LoVo (cell line): ENCODE measurements at places on chromosomes 1 and 21.

DNA sequence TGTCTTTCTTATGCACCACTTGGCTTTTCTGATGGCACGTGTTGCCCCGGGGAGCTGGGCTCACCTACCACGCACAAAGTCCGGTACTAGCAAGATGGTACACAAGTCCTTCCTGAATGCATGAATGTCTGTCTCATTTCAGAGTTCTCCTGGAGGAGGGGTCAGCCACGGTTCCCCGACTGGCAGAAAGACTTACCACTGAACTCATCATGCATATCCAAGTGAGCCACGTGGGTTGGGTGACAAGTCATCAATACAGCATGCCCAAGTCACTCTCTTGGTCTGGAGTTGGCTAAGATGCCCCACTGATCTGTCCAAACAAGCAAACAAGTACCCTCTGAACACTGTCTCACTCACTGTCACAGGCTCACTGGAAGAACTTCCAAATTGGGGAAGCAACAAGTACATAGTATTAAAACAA is 28.6 kb upstream of the MX1 start:
- DNase-seq, result no peak

- DNase-seq, result no peak
These were observed 4.7 kb downstream of the RAB29 start for GRCh38 chr1:205770618-205771017.

DNA sequence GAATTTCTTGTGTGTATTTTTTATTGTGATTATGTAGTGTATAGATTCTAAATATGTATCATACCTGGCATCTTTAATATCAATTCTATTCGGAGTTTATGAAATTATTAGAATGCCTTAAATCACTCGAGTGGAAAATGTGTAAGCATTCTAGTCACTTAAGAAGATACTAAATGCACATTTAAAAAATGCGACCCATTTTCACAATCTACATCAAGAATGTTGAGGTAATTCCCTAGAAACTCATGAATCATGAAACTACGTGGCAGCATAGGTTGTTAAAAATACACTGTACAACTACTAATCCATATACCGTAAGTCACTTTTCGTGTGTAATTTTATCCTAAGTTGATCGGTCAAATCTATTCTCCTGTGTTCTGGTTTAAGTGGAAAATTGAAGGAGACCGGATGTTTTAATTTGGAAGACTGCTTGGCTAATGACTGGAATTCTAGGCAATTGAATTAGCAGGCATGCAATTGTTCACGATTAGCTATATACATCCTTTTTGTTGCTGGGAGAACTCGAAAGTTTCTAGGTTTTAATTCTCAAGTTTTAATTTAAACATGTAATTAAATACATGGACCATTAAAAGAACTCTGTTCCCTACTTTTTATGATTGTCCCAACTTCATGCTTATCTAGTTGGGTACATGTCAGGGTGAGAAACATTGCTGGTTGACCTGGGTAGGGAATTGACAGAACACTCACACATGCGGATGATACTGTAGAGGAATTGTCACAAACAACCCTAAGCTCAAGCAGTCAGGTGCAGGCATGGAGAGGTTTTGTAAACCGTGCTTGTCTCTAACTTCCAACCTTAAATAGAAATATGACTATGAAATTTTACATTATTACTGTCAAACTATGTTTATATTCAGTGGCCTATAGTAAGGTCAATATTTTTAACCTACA is 6.6 kb downstream of the ZBTB18 start:
- DNase-seq, result no peak

- DNase-seq, result no peak
These were observed 83.9 kb upstream of the BMP8A start for GRCh38 chr1:39407510-39407895.

DNA sequence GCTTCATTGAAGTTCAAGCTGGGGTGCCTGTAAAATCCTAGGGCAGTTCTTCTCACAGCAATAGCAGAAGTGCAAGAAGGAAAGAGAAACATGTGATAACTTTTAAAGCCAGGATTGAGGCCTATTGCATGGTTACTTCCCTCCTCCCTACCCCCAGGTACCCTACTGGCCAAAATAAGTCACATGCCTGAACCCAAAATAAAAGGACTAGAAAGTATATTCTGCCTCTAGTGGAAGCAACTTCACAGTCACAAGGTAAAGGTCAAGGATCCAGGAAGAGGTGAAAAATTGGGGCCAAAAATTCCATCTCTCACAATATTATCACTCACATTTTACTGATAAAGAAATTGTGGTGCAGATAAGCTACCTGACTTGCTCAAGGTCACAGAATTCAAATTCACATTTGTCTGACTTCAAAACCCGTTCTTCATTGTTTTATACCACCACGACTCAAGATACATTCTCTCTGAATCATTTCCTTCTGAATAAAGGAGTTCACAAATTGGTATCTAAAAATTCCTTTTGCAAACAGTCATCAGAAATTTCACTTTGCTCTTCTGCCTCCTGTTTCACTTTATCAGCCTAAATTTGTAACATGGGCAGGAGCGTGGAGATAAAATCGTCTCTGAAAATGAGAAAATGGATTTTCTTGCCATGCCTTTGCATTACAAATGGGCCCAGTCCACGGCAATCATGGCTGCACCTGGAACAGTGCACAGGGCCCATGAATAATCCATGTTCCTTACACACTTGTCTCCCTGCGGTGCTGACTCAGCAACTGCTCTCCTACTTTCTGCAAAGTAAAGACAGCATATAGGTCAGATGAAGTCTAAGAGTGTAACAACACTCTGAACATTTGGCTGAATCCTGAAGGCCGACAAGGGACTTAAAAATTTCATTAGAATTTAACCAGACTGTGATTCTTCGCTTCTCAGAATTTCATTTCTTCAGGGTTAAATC is 485.3 kb upstream of the NFIA start:
- no peak for DNase-seq

DNA sequence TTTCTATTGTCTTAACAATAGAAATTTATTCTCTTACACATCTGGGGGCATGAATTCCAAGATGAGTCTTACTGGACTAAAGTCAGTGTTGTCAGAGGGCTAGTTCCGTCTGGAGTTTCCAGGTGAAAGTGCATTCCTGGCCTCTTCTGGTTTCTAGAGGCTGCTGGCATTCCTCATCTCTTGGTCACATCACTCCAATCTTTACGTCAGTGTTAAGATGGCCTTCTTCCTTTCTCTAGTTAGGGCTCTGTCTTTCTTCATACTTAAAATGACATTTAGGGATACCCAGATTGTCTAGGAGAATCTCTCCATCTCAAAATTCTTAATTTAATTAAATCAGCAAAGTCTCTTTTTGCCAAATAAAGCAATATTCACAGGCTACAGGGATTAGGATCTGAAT is 13.3 kb upstream of the PDC start:
- no peak for DNase-seq

DNA sequence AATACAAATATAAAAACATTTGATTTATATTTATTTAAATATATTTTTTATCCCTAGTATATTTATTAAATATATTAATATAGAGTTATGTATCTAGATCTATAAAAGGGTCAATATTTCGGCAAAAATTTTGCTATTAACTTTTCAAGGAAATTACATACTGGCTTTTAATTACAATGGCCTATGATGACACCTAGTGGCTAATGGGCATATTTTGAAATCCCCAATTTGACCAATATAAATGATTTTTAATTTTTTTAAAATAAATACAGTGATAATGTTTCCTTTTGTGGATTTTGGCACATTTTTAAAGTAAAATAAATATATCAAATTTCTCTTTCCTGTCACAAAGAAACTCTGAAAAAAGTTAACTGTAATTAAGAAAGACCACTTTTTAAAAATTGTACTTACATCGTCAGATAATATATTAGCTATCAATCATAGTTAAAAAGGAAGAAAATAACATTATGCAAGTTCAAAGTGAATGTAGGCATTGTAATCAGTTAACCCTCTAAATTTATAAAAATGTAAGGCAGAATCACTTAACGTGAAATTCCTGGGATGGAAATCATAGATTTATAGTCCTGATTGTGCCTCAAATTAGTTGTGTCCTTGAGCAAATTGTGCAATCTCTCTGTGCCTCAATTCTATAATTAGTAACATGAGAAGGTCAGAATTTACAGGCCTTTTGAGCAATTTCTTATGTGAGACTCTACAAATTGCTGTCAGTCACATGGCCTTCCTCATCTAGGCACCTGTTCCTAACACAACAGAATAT is 25.6 kb upstream of the RGS13 start:
- DNase-seq, result peak; percentile 35

DNA sequence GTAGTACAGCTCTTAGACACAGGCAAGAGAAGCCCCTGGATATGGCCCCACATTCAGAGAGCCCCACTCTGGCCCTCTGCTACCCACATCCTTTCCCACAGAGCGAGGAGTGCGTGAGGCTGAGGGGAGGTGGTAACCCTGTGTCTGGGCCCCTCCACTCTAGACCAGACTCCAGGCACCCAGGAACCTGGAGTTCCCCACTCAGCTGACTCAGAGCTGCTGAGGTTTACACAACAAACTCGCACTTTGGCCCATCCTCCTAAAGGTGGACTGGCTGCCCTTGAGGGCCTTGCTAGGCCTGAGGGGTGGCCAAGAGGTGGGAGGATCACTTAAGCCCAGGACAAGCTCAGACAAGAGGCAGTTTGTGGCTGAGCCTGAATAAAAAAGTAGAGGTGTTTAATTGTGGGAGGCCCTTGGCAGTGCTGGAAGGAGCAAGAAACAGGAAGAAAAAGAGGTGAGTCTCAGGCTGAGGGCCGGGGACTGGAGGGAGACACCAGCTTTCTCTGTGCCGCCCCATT is 10.7 kb downstream of the MR1 start:
- peak; percentile 24 for DNase-seq

- DNase-seq, result no peak
These were observed 19.2 kb downstream of the CLDN19 start for GRCh38 chr1:42720868-42721267.

DNA sequence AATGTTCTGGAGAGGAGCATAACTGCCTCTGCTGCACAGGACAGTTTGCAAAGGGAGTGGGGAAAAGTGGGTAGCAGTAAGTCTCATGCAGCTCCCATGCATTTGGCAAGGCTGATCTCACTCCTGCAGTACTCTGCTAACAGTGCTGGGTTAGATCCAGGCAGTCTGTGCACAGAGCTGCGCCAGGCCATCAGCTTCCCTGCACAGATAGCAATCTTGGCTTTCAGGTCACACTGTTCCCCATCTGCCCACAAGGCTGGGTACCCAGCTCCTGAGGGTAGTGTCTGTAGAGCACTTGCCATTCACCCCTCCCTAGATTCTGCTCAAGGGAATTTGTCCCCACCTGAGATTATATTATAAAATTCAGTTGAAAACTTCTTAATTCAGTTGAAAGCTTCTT is 72.1 kb downstream of the SH3BGR start:
- no peak for DNase-seq

DNA sequence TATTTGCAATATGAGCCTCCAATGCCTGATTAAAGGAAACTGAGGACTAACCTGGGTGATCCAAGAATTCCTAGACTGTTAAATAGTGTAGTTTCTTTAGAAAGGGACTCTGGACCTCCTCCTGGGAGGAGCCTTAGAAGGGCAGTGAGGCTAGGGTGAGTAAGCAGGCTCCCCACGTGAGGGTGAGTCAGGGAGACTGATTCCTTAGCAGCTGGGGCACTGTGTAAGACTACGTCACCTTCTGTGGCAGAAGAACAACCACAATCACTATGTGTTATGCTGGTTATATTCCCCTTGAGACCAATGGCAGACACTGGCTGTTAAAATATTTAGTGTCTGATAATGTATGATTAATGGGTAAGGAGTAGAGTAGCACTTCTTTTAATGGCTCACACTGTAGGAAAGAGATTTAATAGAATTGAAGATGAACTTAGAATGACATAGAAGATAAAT is 53.3 kb upstream of the SYT14 start:
- DNase-seq, result peak; percentile 80

GRCh38 chr1:156656806-156657740 is 15.2 kb downstream of the BCAN start:
- DNase-seq, result peak; percentile 24
